Activated CD4-positive, alpha-beta T cell treated with anti-CD3 and anti-CD28 coated beads for 24 hours (primary cell): ENCODE measurements at places on chromosomes 16 and 17.
A peak's percentile ranks its signal among the peaks of the same experiment; 100 is the strongest.

DNA sequence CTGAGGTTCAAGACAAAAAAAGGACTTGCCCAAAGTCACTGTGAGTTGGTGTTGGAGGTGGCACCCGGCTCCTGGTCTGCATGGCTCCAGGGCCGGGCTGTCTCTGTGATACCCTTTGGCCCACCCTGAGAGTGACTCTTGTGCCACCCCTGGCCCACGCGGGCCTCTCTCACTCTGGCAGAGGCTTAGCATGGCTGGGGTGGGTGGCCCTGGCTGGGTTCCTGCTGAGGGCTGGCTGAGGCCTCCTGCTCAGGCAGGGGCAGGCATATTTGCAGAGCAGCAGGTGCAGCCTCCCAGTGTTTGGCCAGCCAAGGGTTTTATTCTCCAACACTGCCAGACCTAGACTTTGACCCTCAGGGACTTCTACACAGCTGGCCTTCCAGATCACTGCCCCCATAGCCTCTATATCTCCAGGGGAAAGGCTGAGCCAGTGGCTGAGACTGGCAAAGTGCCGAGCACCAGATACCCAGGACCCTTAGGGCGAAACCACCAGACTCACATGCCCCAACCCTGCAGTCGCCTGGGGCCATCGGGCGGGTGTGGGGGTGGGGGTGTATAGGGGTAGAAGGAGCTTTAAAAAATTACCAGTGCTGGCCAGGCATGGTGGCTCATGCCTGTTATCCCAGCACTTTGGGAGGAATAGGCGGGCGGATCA is 21.5 kb upstream of the ADGRG1 start:
- DNase-seq = no peak

DNA sequence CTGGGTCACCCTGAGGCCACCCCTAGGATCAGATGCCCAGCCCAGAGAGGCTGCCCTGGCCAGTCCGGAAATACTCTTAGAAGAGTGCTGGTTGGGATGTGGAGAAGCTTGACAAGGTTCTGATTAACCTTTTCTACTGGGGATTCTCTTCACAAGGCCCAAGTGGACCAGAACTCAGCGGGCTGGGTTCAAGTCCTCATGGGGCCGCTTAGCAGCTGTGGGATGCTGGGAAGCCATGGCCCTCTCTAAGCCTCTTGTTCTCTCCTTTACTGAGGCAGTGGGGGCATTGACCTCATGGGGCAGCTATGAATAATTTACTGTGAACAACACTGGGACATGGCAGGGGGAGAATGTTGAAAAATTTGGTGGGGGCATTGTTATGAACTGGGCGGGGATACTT is 92.8 kb downstream of the CYLD start:
- DNase-seq = no peak

GRCh38 chr16:83623892-83624291 is 183.9 kb upstream of the HSBP1 start:
- DNase-seq = no peak

DNA sequence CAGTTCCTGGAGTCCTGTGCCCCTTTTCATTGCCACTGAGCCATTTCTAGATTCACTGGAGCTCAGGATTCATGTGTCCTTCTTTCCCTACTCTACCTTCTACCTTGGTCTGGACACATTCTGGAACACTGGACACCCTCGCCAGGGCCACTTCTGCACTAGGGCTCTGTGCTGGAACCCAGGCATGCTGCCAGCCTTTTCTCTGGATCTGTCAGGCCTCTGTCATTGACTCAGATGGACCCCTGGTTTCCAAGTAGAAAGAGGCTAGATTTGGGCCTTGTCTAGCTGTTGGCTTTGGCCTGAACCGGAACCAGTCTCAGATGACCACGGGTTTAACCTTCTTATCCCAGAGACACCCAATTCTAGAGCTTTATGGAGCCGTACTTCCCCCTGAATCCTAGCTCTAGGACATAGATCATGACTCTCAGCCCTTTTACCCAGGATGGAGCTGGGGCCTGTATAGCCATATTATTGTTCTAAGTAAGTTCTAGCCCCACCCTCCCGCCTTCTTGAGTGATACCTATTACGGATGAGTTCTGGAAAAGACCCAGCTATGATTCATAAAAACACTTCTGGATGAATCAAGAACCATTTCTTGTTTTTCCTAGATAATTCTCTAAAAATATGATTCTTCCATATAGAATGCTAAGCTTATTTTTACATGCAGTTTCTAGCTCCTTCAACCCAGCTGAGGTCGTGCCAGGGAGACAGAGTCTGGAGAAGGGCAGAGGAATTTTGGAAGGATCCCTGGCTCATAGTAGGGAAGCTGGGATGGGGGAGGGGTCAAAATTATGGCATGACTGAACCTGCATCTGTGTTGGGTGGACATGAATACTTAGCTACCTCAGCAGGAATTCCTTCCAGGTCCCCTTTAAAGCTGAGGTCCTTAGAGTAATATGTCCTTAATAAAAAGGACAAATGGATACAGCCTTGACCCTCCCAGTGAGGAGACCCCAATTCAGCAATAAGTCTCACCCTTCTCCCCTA is 1.1 kb upstream of the CHRNB1 start:
- DNase-seq = no peak

- DNase-seq = no peak
Observed at GRCh38 chr16:47196457-47196856, 52.7 kb upstream of the NETO2 start.

GRCh38 chr16:22726868-22727267 is 87.1 kb upstream of the HS3ST2 start:
- DNase-seq = no peak

DNA sequence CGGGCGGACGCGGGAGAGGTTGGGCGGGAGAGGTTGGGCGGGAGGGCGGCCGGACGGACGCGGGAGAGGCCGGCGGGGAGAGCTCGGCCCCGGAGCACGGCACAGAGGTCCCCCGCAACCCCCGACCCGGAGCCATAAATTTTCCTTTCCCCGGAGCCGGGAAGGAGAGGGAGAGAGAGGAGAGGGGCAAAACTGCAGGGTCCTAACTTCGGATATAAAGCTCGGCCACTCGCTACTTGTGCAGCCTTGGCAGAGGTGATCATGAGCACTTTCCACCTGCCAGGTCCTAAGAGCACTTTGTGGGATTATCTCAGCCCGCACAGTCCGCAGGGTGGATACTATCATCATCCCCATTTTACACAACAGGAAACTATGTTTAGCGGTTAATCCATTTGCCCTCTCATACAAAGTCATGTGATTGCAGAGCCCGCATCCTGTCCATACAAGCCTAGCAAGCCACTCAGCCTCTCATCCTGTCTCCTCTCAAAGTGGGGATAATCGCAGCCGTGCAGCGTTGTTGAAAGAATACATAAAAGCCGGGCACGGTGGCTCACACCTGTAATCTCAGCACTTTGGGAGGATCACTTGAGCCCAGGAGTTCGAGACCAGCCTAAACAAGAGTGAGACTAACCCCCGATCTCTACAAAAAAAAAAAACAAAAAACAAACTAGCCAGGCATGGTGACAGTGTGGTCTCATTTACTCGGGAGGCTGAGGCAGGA is 780 bp upstream of the DCAKD start:
- DNase-seq = peak; percentile 21

GRCh38 chr16:23499801-23500200 is 10.5 kb downstream of the GGA2 start:
- DNase-seq = no peak

GRCh38 chr17:6098050-6098822 is 28.1 kb downstream of the WSCD1 start:
- DNase-seq = no peak

- no peak for DNase-seq
Observed at GRCh38 chr17:72931635-72932034, 160.9 kb downstream of the SLC39A11 start.

DNA sequence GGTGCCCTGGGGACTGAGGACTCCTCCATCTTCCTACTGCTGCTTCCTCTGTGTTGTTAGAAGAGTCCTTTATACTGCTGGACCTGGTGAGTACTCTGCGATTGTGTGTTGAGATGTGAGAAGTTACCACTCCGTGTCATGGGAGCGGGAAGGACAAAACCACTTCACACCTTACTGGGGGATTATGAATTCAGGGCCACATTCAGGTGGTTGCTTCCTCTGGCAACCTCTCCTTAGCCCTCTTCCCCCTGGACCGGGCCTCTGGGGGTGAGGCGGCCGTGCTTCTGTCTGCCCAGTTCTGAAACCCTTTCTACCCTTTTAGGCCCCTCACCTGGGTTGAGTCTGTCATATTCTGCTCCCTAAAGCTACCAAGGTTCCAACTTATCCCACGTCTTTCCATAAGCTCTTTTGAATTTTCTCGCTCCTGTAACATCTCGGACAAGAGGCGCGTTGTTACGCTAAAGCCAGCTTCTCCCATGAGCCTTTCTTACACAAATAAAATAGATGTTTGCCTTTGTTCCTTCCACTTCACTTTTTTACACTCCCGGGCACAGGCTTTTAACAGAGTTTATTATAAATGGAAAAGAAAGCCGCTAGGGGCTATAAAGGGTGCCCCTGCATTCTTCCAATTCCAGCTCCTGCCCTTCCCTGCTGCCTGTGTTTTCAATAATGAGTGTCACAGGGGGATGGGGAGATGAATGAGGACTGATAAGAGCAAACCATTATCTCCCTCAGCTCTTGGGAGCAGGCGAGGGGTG is 20.7 kb upstream of the CDH13 start:
- DNase-seq = no peak

DNA sequence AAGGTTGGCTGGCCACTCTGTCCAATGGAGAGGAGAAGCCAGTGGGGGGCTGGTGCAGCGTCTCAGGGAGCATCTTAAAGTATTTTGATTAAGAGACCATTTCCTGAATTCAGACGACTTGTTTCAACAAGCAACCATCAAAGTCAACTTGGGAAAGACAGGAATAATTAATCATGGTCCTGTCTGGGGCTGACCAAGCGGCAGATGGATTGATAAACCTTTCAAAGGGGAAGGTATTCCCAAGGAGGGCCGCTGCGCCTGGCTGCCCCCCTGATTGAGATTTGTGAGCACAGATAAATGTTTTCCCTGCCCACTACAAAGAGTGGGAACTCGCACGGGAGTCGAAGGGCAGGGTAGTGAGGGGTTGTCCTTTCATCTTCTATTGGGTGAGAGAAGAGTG is 47.5 kb downstream of the HNF1B start:
- no peak for DNase-seq

GRCh38 chr16:14405611-14406537 is 224.2 kb downstream of the PARN start:
- no peak for DNase-seq

DNA sequence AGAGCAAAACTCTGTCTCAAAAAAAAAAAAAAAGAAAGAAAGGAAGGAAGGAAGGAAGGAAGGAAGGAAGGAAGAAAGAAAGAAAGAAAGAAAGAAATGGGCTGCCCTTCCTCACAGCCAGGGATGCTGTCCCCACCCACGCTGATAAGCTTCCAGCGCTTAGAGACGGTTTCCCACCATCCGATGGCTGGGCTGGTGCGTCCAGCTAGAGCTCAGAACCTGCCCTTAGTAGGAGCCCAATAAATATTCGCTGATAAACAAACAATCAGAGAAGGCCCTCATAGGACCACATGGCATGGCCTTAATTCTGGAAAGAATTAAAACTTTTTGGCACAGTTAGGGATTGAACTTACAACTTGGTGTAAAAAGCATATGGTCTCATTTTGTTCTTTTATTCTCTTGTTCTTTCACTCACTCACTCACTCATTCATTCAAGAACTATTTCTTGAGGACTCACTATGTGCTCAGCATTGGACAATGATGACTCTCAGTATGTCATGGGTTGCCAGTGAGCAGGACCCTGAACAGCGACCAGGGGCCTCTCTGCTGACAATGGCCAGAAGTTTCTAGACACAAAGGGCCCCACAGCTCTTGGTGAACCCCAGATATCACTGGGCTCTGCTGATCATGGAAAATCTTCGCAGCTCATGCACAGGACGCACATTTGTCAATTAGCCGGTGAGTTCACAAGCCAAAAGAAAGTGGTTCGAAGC is 32.5 kb upstream of the TNRC6C start:
- DNase-seq = no peak

- DNase-seq = no peak
Observed at GRCh38 chr17:70207184-70207583, 37.9 kb downstream of the KCNJ2 start.

DNA sequence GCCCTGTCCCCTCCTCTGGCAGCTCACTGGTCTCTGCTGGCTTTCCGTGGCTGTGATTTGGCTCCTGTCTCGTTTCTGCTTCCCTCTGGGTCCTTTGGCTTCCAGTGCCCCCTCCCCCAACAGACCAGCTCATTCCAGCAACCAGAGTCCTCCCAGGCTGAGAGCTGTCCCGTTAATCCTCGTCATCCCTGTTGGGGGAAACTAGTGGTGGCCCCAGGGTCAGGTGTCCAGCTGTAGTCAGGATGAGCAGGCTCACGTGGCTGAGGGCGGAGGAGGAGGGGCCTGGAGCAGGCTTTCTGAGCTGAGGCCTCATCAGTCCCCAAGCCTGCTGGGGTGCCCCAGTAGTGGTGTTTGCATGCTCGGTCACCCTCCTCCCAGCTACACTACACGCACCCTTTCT is 10.7 kb upstream of the CBX4 start:
- DNase-seq = no peak

DNA sequence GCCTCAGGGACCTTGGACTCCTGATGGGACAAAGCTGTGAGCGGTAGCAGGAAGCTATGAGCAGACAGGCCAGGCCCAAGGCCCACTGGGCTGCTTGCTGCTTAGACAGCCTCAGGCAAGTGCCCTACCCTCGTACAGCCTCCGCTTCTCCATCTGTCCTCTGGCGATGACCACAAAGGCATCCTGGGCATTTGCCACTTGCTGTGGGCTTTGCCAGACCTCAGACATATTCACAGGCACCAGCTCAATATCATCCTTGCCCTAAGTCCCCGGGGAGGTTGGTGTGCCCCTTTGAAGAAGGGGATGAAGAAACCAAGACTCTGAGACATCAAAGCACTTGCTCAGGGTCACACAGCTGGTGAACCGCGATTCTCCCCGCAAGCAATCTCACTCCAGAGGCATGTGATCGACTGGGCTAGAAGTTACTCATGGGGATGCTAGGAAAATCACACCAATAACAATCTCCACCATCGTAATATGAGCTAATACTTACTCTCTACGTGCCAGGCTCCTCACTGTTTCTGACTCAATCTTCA is 21.7 kb downstream of the PPL start:
- no peak for DNase-seq

GRCh38 chr16:175011-175949 is 1.2 kb upstream of the HBA1 start:
- DNase-seq = no peak

- no peak for DNase-seq
Observed at GRCh38 chr17:16820979-16821543, 131.0 kb downstream of the CCDC144A start.

DNA sequence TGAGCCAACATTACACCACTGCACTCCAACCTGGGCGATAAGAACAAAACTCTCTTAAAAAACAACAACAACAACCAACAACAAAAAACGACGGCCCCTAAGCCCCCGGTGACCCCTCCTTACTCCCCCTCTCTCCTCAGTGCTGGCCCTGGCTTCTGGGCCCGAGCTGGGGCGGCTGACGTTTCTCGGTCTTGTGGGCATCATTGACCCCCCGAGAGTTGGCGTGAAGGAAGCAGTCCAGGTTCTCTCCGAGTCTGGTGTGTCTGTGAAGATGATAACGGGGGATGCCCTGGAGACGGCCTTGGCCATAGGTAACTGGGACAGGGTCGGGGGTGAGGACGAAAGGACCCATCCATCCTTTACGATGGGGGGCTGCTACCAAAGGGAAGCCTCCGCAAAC is 52.7 kb downstream of the MEAK7 start:
- no peak for DNase-seq
